Femur (tissue), 1 donor: ENCODE measurements at places on chromosomes 4 and X.

DNA sequence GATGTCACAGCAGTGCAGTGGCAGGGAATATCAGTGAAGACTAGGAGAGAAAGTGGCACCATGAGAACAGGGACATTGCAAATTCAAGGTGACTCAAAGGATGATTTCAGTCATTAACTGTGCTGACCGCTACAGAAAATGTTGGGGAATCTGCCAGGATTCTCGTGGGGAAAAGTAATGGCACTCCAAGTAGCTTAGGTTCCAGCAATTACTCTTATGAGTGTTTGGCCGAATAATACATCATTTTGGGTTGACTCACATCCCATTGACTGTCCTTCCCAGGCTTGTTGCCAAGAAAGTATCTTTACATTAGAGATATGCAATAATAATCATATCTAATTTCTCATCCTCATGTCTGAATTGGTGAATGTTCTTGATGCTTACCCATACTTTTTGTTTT lies 1411.1 kb upstream of the PCDH7 start:
- no peak for DNase-seq

- DNase-seq: no peak
These were observed 66.7 kb downstream of the STAG2 start for GRCh38 chrX:124028182-124028581.

DNA sequence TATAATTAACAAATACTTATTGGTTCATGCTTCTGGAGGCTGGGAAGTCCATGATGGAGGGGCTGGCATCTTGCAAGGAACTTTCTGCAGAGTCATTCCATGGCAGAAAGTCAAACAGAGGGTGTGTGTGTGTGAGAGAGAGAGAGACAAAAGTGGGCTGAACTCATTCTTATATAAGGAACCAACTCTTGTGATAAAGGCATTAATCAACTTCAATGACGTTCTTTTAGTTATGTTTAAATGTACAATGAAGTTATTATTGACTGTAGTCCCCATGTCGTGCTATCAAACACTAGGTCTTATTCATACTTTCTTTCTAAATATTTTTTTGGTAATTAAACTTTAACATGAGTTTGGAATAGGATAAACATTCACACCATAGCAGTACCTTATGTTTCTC lies 1408.8 kb downstream of the STIM2 start:
- no peak for DNase-seq

DNA sequence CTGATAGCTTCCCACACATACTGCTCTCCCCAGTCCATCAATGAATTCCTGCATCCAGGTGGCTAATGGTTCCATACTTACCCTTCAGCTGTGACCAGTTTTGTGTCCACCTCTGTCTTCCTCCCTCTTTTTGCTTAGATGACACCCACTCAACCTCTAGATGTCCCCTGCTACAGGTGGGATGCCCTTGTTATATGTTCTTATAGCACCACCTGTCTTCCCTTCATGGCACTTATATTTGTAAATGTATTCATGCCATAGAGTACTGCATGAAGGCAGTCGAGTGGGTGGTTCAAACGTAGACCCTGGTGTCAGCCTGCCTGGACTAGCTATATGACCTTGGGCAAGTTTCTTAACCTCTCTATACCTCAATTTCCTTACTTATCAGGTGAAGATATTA lies 6.5 kb upstream of the USP46 start:
- DNase-seq: no peak

- no peak for DNase-seq
These were observed 103.6 kb upstream of the BMP3 start for GRCh38 chr4:80926891-80927290.

DNA sequence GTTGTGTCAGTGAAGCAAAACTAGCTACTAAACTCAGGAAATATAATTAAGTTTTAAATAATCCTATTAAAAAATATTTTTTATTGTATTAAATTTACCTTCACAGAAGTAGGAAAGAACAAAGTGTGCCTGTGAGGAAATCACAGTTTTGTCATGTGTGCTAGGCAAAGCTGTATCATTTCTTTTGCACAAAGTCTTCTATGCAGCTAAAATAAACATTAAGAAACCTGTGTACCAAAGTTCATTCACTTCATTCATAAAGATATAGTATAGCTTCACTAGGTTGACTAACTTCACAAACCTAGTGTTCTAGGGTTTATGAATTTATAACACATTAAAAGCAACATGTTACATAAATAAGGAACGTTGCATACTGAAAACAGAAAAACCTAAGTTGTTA lies 131.0 kb downstream of the PDS5A start:
- DNase-seq: no peak
